Glutamatergic neuron (in vitro differentiated cells): ENCODE measurements at places on chromosomes 5 and 9.

GRCh38 chr5:401146-402034 is 41.6 kb upstream of the EXOC3 start:
- no peak for DNase-seq

GRCh38 chr9:122042056-122042455 is 51.1 kb downstream of the TTLL11 start:
- no peak for DNase-seq

GRCh38 chr9:81622471-81623255 is 66.7 kb downstream of the TLE1 start:
- no peak for DNase-seq

- DNase-seq = no peak
Observed at GRCh38 chr9:97900738-97901565, 21.3 kb downstream of the TRMO start.

DNA sequence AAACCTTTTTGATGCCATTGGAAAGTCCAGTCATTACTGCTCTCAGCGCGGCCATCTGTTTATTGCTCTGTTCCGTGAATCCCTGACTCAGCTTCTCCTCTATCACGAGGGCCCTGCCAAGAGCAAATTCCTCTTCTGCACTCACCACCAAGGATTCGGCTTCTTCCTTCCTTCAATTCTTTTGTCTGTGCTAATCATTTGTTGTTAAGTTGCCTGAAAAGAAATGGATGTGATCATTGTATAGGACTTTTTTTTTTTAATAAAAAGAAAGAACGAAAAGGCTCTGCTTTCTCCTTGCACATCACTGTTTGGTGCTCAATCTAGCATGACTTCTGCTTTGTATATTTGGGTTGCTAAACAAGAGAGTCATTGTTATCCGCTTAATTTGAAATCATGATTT is 128.7 kb upstream of the PIK3R1 start:
- no peak for DNase-seq

DNA sequence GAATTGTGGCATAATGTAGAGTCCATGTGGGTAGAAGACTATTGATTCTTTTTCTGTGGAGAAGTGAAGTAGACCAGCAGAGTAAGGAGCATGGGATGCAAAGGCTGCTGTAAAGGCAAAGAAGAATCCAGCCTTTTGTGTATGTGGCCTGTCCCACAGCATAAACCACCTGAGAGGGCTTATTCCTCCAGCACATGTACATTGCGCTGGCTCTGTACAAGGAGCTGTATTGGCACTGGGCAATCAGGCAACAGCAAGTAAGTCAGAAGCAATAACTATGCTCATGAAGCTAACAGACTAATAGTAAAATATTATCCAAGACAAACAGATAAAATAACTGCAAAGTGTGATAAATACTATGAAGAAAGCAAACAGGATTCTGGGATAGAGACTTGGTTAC is 86.2 kb downstream of the LURAP1L start:
- DNase-seq = no peak

- no peak for DNase-seq
Observed at GRCh38 chr5:41925555-41925951, 472 bp downstream of the FBXO4 start.

GRCh38 chr5:92421942-92422341 is 1038.8 kb upstream of the ARRDC3 start:
- no peak for DNase-seq

GRCh38 chr9:125844611-125845010 is 97.4 kb downstream of the PBX3 start:
- DNase-seq = no peak

- no peak for DNase-seq
Observed at GRCh38 chr5:33379757-33380156, 61.0 kb upstream of the TARS1 start.

GRCh38 chr5:176810081-176810597 is at the start of gene UNC5A:
Gene UNC5A (plus strand): TSS chr5:176810559. CDS start chr5:176810751, 192 bp downstream.
- peak; percentile 90 for DNase-seq

GRCh38 chr5:133035224-133035623 is 8.9 kb upstream of the ZCCHC10 start:
- DNase-seq = no peak

GRCh38 chr5:150261231-150261630 is 28.3 kb downstream of the CAMK2A start:
- DNase-seq = no peak

DNA sequence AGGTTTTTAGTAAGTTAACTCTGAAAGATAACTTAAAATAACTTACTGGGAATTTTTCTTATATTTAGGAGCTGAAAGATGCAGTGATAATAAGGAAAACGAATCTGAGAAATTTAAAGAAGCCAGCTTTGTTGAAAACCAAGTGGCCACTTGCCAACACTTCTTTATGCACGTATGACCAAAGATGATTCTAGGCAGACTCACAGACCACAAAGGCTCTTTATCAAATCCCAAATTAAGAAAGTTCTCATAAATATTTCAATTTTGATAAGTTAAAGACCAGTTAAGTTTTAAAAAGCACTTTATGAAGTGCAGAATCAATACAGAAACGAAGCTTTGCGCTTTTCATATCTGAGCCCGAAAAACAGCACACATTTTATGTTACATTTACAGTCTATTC is 1.5 kb downstream of the AFF4 start:
- DNase-seq = no peak

DNA sequence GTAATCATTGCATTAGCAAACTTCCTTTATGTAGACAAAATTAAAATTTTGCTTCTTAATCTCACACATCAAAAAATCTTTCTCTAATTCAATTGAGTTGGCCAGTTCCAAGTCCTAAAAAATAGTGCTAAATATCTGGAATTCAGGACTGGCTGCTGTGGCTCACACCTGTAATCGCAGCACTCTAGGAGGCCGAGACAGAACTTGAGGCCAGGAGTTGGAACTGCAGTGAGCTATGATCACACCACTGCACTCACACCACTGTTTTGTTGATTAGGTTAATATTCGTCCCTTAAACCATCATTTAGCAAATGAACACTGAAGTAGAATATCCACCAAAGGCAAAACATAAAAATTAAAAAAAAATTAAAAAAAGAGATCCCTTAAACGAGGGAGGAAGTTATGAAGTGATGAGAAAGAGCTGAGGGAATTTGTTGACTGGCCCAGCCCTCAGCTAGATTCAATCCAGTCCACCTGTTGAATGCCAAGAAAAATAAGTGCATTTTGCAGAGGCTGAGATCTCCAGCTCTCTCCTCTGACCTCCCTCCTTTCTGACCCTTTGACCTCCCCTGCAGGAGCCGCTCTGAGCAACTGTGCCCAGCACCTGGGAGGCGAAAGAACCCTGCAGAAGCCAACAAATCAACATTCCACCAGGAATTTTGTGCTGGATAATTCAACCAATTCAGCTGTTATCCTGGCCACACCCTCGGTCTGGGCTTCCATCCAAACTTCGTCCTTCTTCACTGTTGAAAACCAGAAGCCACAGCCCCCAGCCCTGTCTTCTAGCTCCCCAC is 96.8 kb downstream of the OR2K2 start:
- no peak for DNase-seq

DNA sequence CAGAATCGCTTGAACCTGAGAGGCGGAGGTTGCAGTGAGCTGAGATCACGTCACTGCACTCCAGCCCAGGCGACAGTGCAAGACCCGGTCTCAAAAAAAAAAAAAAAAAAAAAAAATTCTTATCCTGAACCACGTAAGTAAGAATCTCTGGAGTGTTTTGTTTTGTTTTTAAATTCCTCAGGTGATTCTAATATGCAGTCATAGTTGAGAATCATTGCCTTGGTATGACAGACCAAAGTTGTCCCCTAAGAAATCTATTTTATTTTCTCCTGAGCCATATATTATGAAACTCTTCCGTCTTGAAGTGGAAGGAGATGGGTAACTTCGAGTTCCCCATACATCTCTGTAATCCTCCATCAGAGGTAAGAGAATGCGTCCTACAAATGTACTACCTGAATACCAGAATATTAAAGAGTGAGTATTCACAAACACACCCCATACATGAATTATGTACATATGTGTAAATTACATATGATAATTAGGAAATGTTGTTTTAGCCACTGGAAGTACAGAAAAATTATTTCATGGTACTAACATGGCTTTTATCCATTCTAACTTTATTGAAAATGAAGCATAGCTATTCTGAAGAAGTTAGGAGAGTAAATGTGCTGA is 26.7 kb upstream of the SVEP1 start:
- DNase-seq = no peak

DNA sequence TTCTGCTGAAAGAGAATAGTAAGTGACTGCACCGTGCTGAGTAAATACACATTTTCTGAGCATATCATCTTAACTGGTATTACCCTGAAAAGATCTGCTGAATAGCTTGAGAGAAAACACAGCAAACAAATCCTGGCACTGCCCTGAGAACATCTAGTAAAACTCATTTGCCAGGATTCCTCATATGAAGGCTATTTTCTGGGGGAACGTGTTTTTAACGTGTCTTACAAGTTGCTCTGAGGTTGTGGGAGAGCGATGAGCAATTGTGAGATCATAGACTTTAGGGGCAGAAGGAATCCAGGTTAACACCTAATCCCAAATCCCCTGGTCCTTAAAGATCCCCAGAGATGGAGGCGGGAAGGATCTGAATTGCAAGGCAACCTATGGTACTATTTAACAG is 331.9 kb upstream of the RFX3 start:
- DNase-seq = no peak
